ENCODE measurements at places on chromosomes 2 and 18.

DNA sequence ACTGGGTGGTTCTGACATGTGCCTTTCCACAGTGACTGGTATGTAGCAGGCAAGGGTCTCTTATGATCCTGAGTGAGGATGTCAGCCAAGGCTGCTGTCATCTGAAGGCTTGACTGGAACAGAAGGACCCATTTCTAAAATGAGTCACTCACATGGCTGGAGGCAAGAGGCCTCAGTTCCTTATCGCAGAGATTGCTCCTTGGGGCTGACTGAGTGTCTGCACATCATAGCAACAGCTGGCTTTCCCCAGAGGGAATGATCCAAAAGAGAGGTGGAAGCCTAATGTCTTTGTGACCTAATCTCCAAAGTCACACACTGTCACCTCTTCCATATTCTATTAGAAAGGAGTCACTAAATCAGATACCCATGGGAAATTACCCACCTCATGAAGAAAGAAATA is 114.0 kb downstream of the NEDD4L start:
- no peak for DNase-seq

DNA sequence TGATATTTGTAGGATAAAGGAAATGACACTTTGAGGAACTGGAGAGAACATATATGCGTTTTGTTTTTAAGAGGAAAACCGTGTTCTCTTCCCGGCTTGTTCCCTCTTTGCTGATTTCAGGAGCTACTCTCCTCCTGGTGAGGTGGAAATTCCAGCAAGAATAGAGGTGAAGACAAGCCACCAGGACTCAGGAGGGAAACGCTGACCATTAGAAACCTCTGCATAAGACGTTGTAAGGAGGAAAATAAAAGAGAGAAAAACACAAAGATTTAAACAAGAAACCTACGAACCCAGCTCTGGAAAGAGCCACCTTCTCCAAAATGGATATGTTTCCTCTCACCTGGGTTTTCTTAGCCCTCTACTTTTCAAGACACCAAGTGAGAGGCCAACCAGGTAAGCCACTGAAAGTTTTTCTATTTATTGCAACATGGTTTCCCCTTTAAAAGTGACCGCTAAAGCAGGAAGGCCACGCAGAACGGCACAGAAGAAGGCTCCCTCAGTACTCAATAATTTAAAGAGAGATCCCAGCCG is 735 bp downstream of the NRP2 start:
- no peak for DNase-seq

GRCh38 chr2:66548422-66548821 is 113.5 kb downstream of the MEIS1 start:
- DNase-seq = no peak

DNA sequence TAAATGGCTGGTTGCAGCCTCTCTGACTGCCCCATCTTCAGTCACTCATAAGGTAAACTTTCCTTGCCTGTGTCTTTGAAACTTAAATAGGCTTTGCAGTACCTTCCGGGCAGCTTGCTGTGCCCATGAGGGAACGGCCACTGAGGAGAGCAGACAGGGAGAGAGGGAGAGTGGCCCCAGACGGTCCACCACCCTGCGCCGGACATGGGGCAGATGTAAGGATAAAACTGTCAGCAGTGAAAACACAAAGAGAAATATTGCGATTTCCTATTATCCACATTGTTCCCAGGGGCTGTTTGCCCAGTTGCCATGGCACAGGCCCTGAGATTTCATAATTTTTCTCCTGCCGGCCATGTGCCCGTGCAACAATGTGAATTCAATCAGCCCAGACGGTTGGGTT is 265.9 kb upstream of the SALL3 start:
- no peak for DNase-seq

- DNase-seq = no peak
Measured at GRCh38 chr18:41323044-41323443, 632.0 kb upstream of the PIK3C3 start.

- no peak for DNase-seq
Measured at GRCh38 chr18:77008576-77009315, 123.8 kb downstream of the MBP start.

- no peak for DNase-seq
Measured at GRCh38 chr2:177317443-177317842, 52.9 kb upstream of the NFE2L2 start.

GRCh38 chr2:175233135-175233719 is 51.7 kb upstream of the ATP5MC3 start:
- DNase-seq = no peak

DNA sequence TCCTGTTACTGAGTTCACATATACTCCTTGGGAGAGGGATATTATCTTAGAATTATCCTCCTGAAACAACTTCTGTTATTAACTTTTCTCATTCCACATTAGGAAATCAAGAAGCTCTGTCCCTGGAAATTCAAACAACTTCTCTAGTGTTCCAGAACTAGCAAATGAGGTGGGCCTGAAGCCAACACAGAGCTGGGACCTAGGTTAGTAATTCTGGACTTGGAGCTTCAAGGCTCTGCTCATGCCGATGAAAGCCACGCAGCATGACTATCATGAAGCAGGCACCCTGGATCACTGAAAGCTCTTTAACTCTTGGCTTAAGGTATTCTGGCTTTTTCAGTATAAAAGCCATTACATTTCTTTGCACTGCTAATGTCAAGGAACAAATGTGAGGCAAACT is 242.7 kb downstream of the TGIF1 start:
- no peak for DNase-seq

DNA sequence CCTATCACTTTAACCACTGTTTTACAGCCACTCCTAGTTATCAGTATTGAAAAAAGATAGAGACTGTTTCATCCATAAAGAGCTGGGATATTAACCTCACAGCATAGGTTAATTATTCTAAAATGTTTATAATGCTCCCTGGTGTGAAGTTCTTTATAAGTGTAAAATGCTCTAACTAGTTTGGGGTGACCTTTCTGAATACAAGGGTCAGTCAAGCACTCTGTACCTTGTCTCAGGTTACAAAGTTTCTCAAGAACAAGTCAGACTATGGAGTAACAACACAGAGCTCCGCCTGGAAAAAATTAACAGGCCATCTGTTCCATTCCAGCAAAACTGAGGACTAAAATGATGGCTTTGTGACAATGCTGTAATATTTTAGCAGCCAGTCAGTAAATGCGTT is 107.4 kb downstream of the NOL4 start:
- no peak for DNase-seq

- no peak for DNase-seq
Measured at GRCh38 chr2:178484245-178485041, 4.2 kb downstream of the PLEKHA3 start.

DNA sequence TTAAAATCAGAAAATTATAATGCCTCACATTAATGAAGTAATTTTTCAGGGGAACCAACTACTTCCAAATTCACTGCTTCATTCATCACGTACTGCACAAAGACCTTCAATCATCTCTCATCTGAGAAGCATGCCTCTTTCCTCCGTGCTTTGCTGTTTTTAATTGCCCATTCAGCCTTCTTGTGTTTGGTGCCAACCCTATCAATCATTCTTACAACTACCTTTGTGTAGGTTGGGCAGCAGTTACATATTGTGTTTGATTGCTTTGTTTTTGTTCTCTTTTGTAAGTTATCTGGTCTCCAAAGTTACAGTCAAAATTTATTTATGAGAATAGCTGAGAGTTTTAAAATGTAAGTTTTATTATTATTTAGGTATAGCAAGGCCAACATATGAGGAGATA is 549.0 kb upstream of the SLC8A1 start:
- DNase-seq = no peak

GRCh38 chr18:2186967-2187366 is 384.3 kb downstream of the METTL4 start:
- DNase-seq = no peak

GRCh38 chr2:72822794-72823193 is 3.0 kb downstream of the EXOC6B start:
- no peak for DNase-seq

- no peak for DNase-seq
Measured at GRCh38 chr2:205768815-205769494, 86.7 kb downstream of the NRP2 start.

DNA sequence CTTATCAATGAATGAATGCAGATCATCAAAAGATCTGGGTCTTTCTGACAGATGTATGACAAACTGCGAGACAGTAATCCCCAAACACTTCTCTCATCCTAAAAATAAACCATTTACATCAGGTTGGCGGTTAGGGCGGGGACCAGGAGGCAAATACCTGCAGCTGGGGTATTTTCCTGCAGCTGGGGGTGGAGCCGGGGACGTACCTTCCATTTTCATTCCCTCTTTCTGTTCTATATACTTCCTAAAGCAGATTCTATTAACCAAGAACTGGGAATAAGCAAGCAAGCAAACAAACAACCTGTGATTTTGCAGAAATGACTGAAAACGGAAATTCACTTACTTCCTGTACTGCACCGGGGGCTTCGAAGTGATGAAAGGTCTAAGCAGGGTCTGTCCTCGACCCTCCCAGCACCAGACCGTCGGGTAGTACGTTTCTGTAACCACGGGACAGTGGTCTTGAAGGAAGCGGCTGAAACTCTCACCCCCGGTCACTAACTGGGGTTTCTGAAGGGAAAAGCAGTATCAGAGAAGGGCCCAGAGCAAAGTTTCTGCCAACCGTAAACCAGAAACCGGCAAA is 1.2 kb downstream of the ABHD3 start:
- DNase-seq = no peak

DNA sequence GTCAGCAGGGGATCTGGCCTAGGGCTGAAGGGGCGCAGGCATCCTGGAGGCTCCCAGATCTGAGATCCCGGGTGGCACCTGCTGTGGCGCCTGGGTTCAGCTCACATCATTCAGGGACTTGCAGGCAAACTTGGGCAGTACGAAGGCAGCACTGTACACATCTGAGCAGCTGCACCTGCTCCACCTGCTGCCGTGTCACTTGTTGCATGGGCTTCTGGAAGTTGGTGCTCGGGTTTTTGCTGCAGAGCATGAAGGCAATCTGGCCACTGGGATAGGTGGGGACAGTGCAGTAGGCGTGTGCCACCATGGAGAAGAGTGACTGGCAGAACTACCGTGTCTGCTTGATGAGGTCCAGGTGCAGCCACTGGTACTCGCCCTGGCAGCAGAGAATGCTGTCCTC is 48.6 kb downstream of the UGGT1 start:
- no peak for DNase-seq

- no peak for DNase-seq
Measured at GRCh38 chr2:204487447-204488229, 57.6 kb upstream of the PARD3B start.

DNA sequence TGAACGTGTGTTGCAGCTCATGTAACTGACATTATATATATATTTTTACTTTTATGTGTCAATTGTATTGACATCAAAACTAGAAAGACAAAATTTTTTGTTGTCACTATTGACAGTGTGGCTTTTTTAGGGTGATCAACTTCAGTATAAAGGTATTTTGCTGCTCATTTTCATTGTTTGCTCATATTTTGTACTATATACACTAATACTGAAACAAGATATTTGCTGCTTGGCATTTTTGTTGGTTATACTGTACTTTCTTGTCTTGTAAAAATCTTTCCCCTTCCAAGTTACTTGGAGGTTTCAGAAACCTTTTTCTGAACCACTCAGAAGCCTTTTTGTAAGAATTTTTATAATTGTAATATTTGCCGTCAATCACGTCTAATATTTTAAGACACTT is 16.5 kb downstream of the AFTPH start:
- no peak for DNase-seq

DNA sequence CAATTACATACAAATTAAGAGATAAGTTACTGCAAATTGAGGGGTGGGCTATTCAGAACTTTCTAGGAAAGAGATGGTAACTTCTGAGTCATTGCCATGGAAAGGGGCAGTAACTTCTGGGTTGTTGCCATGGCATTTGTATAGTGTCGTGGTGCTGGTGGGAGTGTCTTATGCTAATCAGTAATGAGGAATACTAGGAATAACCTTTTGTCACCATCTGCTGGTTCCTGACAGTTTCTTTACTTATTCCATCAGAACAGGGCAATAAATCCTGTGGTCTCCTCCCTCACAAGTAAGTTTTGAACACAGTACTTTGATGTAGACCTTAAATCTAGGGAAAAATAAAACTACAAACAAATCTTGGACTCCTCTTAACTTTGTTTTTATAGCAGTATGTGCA is 435.4 kb downstream of the BCL11A start:
- no peak for DNase-seq

GRCh38 chr18:24043403-24043802 is 28.8 kb downstream of the TTC39C start:
- DNase-seq = no peak

GRCh38 chr2:174784316-174784715 is 20.0 kb upstream of the CHRNA1 start:
- no peak for DNase-seq

GRCh38 chr2:178536037-178536436 is 55.8 kb downstream of the PLEKHA3 start:
- DNase-seq = no peak

All from stimulated activated CD8-positive, alpha-beta memory T cell treated with anti-CD3 and anti-CD28 coated beads, Interleukin-15, amount 100 ng/mL, for 48 hours (primary cell).